Stimulated activated CD8-positive, alpha-beta memory T cell treated with anti-CD3 and anti-CD28 coated beads, Interleukin-15, amount 100 ng/mL, for 24 hours (primary cell): ENCODE measurements at places on chromosomes 7 and 10.

DNA sequence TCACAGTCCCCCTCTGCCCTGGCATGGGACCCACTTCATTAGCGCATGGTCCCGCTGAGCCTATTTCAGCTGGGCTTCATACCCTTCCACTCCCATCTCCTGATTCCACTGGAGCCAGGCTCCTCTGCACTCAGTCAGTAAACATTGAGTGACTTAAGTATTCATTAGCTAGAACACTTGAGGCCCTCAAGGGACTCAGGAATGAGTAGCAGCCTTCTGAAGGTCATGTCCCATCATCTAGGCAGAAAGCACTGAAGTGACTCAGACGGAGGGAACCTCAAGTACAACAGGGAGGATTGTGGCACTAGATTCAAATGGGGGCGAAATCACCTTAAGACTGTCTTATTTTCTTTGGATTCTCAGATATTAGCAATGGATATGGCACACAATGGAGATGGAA is 186.6 kb upstream of the INHBA start:
- DNase-seq, result no peak

- no peak for DNase-seq
Observed at GRCh38 chr10:3263747-3264146, 91.2 kb upstream of the PITRM1 start.

GRCh38 chr10:100109670-100110069 is 28.0 kb upstream of the CPN1 start:
- DNase-seq, result no peak

DNA sequence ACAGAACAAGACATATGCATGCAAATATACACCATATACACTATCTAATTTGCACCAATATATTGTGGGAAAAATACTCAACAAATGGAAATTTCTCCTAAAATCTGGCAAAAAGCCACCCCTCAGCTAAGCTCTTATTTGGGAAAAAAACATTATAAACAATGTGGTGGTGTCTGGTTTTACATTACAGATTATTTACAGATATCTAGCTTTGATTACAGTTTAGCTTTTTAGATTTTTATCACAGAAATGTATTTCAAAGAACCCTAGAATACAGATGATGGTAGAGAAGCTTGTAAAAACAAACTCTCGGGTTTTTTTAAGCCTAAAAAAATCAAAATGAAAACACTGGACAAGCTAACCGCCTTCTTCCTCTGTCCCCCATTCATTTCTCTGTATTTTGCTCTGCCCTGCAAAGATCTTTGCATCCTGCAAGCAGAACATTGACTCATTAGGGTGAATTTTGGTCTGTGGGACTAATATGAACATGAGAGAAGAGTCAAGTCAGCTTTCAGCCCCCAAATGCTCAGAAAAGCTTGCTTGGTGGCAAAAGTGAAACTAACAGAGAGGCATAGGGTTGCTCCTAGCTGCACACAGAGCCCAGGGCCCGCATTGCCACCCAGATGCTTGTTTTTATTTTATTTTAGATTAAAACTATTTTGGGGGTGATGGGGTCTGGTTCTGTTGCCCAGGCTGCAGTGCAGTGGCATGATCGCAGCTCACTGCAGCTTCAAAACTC is 88.8 kb upstream of the LYZL1 start:
- no peak for DNase-seq

GRCh38 chr7:128767475-128768110 is 8.0 kb downstream of the OPN1SW start:
- no peak for DNase-seq

- no peak for DNase-seq
Observed at GRCh38 chr7:10860516-10860915, 113.2 kb upstream of the PHF14 start.
